Stimulated activated CD4-positive, alpha-beta T cell treated with anti-CD3 and anti-CD28 coated beads, Interleukin-15, amount 100 ng/mL, for 24 hours (primary cell): ENCODE measurements at places on chromosomes 12 and 14.
A peak's percentile ranks its signal among the peaks of the same experiment; 100 is the strongest.

GRCh38 chr14:21978184-21978998 is 304.8 kb upstream of the OR4E1 start:
- DNase-seq, result peak; percentile 55

- no peak for DNase-seq
These were observed 40.4 kb downstream of the CAPS2 start for GRCh38 chr12:75289753-75290152.

GRCh38 chr14:104563742-104564615 is 15.6 kb upstream of the C14orf180 start:
- peak; percentile 78 for DNase-seq

DNA sequence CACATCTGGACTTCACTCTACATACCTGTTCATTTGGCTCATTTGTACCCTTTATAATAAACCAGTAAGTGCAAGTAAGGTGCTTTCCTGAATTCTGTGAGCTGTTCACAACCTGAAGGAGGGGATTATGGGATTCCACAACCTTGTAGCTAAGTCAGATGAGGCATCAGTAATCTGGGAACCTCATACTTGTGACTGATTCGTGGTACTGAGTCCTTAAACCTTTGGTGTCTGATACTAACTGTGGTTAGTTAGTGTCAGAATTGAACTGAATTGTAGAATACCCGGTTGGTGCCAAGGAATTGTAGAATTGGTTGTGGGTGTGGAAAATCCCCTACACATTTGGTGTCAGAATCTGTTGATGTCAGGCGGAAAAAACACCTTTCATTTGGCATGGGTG is 83.4 kb downstream of the TMX1 start:
- no peak for DNase-seq
